Stimulated activated CD8-positive, alpha-beta memory T cell treated with anti-CD3 and anti-CD28 coated beads, Interleukin-4, amount 100 ng/mL, for 24 hours (primary cell): ENCODE measurements at places on chromosomes 12 and 14.

DNA sequence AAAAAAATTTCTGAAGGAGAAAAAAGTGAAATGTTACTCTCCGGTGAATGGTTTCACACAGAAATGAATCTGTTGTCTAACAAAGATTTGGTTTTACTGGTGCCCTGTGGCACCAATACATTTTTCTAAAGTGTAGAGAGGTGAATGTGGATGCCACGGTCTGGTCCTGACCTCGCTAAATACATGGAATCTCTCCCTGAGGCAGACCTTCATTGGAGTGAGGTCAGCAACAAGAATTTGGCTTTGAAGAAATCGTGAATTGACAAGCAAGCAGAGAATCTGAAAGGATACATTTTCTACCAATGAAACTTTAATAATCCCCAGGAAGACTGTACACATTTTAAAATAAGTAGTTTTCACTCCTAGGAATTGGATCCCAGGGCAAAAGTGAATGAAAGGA lies 81.2 kb upstream of the OTOGL start:
- no peak for DNase-seq

DNA sequence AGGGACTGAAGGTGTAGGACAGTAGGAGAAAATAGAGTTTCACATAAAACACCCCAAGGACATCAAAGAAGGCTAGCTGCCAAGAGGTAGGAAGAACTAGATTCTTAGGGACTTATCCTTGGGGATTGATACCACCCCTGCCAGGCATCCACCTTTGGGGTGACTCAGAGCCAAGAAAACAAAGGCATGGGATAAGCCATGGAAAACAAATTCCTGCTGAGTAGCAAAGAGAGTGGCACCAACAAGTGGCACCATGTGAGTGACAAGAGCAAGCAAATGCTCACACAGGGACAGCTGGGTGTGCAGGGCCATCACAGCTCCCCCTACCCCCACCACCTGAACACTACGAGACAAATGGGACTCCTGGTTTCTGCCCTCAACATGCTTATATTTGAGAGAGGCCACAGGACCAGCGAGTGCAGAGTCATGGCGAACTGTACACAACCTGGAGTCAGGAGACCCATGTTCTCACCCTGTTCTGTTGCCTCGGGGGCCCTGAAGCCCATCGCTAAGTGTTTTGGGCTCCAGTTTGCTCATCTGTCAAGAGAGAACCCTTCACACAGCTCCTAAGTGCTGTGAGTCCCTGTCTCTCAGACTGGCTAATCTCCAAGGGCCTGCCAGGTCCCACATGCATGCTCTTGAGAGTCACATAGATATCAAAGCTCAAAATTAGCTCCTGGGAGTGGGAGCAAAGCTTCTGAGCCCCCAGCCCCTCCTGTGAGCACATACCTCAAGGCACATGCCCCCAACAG lies 91.9 kb downstream of the DPF3 start:
- no peak for DNase-seq

- no peak for DNase-seq
Measured at GRCh38 chr12:64083285-64084210, 138.5 kb downstream of the KICS2 start.

GRCh38 chr14:70707138-70708038 lies 65.7 kb downstream of the TTC9 start:
- no peak for DNase-seq

DNA sequence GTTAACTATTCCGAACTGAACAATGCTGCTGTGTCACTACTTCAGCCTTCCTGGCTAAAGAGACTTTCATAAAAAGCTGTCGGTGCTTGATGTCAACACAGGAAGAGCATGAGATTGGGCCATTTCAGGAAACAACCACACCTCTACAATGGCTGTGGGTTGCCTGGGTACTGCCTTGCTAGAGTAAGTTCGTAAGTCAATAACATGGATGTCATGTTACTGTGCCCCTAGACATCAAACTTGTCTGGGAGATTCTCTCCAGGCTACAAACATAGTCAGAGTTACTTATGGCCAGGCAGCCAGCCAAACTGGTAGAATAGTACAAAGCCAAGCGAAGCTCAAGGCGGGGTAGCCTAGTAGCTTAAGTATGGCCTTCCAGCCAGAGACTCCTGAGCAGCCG lies 23.1 kb downstream of the MAX start:
- DNase-seq = no peak

GRCh38 chr12:71710276-71711125 lies 24.6 kb downstream of the TMEM19 start:
- no peak for DNase-seq

DNA sequence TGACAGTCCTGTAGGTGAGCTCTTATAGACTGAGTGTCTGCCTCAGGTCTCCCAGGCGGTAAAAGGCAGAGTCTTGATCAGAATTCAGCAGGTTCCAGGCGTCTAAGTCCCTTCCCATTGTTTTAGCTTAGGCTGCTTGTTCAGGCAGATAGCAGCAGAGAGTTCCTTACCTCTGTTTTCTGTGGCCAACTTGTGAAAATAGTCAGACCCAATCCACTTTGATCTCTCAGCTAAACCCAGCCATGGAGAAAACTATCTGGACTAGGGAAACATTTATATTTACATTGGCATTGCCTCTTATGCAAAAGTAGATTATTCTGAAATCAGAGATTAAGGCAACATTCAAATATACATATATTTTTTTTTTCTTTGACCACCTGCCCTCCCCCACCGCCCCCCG lies 21.4 kb downstream of the CCDC62 start:
- DNase-seq = no peak

DNA sequence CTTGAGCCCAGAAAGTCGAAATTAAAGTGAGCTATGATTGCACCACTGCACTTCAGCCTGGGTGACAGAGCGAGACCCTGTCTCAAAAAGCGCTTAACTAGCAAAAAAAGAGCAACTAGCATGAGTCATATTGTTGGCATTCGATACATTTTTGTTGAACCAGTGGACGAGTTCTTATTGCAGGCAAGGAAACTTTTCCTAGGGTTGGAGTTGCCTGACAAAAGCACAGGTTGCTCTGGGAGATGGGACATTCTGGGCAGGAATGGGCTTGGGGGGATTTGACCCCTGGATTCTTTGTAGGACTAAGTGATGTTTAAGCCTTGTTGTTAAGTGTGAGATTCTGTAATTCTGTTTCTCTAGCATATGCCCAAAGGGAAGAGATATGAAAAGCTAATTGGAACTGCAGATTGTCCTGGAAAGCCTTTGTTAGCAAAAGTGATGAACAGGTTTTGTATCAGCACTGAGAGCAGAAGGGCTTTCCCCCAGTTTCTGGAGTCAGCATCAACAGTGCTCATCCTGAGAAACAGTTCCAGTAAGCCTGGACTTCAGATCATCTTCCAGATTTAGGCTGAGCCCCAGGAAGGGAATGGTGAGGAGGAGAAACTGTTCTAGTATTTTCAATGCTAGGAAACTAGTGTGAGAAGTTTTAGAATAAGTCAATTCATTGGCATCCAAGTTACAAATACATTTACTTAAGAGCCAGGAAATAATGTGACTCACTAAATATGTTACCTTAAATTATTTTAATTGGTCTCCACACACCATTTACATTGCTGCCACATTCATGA lies 123.1 kb downstream of the SRGAP1 start:
- no peak for DNase-seq

GRCh38 chr14:68964300-68965093 lies 14.6 kb downstream of the ACTN1 start:
- DNase-seq = no peak

- DNase-seq = no peak
Measured at GRCh38 chr14:91882776-91883175, 15.4 kb upstream of the TC2N start.
